Cortex of kidney (tissue), 1 donor: ENCODE measurements at places on chromosomes 5 and 9.

- no peak for DNase-seq
Measured at GRCh38 chr9:110782701-110783100, 114.1 kb downstream of the MUSK start.

- no peak for DNase-seq
Measured at GRCh38 chr9:70411121-70411929, 3.1 kb downstream of the KLF9 start.

DNA sequence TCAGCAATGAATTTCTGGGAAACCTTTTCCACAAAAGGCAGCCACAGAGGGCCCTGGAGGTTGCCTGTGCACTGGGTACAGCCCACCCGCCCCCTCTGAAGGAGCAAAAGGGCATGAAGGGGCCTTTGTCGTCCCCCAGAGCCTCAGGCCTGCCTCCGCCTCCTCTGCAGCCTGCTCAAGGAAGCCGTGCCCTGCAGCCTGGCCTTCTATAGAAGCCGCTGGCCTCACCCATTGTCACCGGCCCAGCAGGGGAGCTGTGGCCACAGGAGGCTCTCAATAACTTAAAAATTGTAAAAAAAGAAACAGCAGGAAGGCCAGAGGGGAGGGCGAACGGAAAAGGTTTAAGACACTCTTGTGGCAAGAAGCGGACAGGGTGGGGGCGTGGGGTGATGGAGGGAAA lies 213.3 kb downstream of the IRX2 start:
- no peak for DNase-seq

GRCh38 chr9:95268681-95269080 lies 48.8 kb downstream of the FANCC start:
- DNase-seq = no peak

GRCh38 chr5:79702606-79703380 lies 13.2 kb downstream of the CMYA5 start:
- DNase-seq = no peak

DNA sequence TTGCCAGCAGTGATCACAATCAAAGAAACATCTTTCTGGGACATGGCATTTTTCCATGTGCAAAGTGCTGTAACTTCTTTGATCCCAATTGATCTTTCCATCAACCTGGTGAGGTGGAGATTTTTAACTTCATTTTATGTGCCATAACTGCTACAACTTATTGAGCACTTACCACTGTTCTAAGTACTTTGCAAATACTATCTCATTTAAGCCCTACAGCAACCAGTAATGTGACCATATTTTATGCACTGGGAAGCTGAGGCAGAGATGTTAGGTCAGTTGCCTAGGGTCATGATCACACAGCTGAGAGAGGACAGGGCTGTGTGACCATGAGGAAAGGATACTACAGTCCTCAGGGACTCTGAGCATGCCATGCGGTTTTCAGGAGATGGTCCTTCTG lies 17.9 kb upstream of the STRBP start:
- no peak for DNase-seq

- no peak for DNase-seq
Measured at GRCh38 chr9:137809040-137809576, 68.5 kb upstream of the CACNA1B start.

DNA sequence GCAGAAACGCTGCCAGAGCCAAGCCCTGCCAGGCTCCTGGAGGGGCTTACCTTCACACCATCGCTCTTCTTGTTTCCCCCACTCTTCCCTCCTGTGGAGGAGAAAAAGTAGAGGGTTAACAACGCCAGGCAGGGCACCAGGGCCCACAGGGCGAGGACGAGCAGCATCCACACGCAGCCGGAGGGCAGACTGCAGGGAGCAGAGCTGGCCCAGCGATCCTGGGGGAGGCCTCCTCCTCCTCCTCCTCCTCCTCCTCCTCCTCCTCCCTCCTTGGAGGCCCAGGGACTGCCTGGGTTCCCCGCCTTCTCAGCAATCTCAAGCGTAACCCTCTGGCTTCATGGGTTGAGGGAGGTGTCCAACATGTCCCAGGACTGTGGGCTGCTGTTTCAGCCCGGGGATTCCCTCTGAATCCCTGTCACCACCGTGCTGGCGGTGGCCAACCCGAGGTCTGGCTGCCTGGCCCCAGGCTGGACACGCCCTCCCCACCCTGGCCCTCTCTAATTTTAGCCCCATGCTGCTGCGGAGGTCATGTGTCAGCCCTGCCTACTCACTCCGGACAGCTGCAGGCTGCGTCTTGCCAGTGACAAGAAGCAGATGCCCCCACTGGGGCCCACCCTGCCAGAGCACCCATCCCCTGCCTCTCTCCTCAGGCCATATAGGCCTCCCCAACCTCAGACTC lies 44.3 kb downstream of the CAMK2A start:
- no peak for DNase-seq

DNA sequence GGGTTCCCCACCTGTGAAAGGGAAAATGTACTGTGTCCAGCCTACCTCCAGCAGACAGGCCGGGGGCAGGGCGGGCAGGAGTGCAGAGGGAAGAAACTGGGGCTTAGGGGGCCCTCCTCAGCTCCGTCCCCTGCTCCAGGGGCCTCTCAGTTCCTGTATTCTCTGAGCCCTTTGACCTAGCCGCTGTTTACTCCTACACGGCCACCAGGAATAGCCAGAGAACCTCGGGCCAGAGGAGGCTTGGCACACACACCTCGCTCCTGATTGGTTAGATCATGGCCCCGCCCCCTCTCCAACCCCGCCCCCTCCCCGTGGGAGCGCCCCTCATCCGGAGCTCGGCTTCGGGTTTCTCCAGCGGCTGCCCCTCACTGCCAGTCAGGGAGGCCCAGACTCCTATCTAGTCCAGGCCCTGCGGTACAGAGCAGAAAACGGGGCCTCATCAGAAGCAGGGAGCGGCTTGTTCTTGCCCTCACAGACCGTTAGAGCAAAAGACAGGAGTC lies 2.2 kb downstream of the ST6GALNAC6 start:
- DNase-seq = no peak

- DNase-seq = no peak
Measured at GRCh38 chr5:65307088-65307487, 174.6 kb downstream of the ADAMTS6 start.

DNA sequence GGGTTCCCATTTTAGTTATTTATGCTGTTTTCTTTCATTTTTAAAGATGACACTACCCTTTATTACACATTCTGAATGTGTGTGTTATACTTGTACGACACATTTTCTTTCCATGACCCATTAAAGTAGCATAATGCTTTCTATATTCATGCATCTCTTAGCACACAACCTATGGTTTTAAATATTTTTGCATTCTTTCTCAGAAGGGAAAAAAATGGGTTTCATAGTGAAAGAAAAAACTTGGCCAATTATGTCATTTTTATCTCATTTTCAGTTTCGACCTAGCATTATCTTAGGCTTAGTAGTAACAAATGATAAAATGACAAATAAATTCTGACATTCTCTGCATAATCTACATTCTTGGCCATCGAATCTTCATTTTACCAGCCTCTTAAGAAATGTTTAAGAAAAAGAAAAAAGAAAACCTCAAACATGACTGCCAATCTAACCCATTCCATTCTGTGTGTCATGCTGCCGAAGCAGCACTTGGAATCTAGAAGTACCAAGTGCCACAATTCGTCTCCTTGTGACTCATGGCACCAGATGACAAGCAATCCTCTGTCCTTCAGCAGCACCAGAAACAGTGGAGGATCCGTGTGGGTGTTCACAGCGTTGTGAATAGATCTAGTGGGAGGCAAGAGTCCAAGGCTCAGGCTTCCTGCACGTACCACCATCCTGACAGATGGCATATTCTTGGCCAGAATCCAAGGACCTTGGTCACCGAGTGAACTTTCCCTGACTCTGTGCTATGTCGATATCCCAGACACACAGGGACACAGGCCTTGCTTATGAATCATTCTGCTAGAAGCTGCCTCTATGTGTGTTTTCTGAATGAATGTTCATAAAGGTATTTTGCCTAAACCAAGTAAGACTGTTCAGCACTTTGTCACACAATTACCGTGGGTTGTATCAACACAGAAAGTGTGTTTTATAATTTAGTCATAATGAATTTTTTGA lies 502.7 kb downstream of the NR2F1-AS1 start:
- no peak for DNase-seq

DNA sequence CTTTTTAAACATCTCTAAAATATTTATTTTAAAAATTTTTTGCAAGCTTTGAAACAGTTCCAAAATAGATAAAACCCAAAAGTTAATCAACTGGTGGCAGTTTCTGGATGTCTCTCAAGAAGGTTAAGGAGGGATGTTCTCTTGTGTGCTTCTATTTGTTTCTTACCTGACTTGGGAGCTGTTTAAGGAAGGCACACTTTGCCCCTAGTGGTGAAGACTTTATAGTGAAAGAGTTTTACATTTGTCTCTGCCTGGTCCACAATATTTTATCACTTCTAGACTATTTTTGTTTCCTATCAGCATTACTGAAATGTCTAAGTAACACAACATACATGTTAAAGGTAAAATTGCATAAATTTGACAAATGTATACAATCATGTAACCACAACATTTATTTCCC lies 552.8 kb downstream of the SEMA5A start:
- DNase-seq = no peak

GRCh38 chr9:135886147-135886981 lies 21.0 kb downstream of the CAMSAP1 start:
- DNase-seq = no peak

DNA sequence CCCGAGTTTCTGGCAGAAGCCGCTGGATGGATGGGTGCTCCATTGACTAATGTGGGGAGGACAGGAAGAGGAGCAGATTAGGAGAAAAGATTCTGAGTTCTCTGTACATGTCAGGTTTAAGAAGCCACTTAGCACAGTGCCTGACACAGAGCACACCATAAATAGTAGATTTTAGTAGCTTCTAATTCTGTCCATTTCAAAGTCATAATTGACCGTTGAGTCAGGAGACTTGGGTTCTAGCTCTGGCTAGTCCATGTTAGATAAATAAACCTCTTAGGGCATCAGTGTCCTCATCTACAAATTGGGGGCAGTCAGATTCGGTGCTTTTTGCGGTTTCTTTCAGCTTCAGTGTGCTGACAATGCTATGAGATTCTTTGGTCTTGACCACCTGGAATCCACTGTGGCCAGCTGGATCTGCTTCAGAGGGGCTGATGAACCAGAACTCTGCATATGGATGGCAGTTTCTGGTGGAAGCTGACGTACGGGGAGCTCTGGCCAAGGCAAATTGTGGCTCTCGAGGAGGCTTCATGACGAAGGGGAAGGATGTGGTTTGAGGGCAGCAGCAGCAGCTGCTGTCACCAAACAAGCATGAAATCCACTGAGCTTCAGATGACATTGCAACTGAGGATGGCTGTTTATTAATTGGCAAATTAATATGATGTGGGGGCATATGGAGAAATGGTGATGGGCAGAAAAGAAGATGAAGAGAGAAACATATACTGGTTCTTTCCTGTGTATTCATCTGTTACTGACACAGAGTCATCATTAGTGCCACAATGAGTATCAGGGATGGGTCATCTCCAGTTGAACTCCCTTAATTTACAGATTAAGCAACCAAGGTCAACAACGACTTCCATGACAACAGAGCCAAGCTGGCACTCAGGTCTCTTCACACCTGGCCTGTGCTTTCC lies 134.4 kb downstream of the AOPEP start:
- DNase-seq = no peak

DNA sequence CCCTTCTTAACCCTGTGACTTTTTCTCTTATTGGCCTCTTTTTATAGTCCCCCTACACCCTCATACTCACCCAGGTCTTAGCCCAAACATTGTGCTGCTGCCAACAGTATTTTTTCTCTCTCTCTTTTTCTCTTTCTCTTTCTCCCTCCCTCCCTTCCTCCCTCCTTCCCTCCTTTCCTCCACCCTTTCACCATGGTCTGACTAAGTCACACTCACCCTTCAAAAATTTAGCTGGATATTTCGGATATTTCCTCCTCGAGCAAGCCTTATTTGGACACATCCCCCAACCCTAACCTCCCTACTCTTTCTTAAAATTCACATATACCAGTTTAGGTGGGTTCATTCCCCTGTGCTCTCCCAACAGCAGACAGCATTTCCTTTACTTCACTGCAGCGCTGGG lies 64.7 kb downstream of the FGF1 start:
- no peak for DNase-seq

DNA sequence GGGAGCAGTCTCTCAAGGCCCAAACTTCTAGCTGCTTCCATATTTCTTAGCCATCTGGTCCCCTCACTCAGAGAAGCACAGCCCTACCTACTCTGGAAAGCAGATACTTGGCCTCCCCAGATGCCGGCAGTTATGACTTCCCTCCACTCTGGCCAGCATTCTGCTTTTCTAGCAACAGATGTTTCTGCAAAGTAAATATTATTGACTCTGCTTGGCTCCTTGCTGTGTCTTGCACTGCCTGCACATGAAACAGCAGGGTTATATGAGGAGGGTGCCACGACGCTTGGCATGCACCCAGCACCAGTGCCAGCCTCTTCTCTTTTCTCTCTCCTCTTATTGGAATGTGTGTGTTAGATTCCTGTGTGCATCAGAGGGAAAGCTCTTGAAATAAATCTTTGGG lies 99.7 kb downstream of the ARHGAP26 start:
- no peak for DNase-seq

DNA sequence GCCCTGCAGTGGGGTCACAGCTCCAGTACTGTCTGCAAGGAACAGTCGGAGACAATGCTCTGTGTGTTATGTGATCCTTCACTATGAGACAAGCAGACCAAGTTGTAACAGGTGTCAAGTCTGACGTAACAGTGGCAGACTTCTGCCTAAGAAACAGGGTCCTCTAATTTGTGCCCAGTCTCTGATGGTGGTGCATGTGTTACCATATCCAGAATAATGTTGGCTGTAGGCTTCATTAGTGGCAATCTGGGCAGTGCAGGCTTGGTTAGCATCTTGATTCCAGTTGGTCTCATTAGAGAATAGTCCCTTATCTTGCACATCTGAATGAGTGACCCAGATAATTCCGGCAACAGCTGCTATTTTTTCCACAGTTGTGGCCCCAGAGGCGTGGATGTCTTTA lies 33.8 kb downstream of the ZNF131 start:
- no peak for DNase-seq

DNA sequence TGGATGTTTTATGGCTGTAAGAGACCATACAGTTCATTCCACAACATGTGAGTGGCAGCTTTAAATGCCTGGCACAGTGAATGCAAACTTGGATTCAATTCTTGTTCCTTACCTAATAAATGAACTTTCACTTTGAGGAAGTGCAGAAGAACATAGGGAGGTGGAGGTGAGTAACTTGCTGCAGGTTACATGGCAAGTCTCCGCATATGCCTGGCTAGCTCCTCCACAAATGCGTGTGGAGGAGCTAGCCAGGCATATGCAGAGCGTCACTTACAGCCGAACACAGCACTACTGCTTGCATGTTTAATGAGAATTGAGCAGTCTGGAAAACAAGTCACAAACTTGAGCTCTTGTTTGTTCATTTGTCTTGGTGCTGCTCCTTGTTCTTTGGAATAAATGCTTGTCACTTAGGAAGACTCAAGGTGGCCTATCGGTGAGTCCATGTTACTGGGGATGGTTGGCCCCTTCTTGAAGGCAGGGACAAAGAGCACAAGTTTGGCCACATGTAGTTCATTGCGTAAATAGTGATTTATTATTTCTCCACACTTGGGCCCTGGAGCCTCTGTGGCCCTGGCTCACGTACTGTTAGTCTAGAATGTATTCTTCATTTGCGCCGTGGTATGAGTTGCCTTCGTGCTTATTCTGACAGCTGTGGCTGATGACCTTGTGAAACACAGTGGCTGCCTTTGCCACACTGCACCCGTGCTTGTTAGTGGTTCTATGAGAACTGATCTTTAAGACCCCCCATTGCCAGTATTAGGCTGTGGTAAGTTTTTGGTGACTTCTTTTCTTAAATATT lies 3.1 kb downstream of the ISOC1 start:
- no peak for DNase-seq
